ENCODE measurements at places on chromosomes 6 and 20.

- no peak for DNase-seq
Observed at GRCh38 chr6:54903884-54904283, 57.3 kb downstream of the FAM83B start.

DNA sequence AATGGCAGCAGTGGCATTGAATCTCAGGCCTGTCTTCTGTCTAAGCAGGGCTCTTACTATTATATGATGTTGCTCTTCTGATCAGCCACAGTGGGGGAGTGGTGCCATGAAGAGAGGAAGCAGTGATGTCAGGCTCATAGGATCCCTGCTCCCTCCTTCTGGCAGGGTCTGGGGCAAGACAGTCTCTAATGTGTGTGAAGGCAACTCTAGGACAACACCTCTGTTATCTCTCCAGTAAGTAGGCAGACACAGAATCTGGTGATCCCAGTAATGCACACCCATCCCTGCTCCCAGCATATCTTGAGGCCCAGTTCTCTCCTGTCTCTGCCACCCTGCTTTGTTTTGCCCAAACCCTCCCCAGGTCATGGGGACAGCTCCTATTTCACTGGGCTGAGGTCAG is 8.8 kb downstream of the C20orf202 start:
- DNase-seq: no peak

- DNase-seq: no peak
Observed at GRCh38 chr6:1679031-1679687, 69.4 kb downstream of the FOXC1 start.

DNA sequence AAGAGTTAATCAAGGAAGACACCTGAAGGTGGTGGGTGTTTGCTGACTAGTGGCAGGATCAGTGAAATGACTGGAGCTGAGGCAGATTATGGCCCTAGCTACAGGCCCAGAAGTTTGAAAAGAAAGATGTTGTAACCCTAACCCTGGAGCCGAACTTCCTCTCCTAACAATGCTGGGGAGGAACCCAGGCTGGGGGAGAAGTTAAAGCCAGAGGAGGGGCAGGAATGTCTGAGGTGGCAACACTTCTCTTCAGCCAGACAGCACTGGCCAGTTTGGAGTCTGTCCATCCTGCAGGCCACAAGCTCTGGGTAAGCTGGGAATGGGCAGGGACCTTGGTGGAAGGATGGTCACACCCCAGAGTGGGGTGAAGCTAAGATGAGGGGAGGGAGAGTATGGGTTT is at the start of gene LST1:
LST1 (plus strand) TSS at position 270 of the 400 bp plus-strand sequence. CDS start 1,023 bp downstream, outside the sequence.
- DNase-seq: no peak

- DNase-seq: no peak
Observed at GRCh38 chr6:15854826-15855710, 192.2 kb upstream of the DTNBP1 start.

DNA sequence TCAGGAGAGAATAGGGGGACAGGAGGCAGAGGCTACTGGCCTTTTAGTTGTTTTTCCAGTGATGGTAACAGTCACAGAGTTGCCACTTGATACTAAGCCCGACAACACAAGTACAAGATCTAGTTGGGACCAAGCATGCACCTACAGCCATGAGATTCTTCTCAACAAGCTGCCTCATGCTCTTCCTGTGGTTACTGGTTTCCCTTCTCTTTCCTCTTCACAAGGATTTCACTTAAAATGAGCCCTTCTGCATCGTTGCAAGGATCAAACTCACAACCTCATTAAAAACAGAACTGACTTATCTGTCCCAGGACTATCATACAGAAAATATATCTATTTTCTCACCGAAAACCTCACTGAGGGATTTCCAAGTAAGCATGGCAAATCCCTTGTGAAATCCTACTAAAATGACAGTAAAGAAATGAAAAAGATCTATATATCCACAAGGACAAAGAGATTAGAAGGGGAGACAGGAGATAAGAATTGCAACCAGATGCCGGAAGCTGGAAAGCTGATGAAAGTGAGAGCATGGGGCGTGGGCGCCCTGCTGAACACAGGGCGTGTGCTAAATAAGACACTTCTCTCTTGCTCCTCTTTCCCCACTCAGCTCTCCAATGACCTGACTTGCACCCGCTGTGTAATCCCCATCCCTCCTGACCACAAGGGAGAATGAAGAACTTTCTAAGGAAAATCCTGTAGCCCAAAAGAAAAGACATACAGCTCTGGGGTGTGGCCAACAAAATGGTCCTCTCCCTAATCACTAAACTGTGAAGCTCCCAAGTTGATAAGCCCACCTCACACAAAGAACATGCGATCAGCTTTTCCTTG is 13.4 kb downstream of the MTFR2 start:
- no peak for DNase-seq

- DNase-seq: no peak
Observed at GRCh38 chr6:136812174-136812573, 10.2 kb upstream of the PEX7 start.
